Hematopoietic multipotent progenitor cell treated with erythropoietin and hydrocortisone succinate and interleukin-3 and kit ligand, for 17 days (in vitro differentiated cells): ENCODE measurements at places on chromosomes 3 and 15.

GRCh38 chr3:160401291-160402095 is 2.0 kb downstream of the SMC4 start:
- peak; percentile 55 for DNase-seq

DNA sequence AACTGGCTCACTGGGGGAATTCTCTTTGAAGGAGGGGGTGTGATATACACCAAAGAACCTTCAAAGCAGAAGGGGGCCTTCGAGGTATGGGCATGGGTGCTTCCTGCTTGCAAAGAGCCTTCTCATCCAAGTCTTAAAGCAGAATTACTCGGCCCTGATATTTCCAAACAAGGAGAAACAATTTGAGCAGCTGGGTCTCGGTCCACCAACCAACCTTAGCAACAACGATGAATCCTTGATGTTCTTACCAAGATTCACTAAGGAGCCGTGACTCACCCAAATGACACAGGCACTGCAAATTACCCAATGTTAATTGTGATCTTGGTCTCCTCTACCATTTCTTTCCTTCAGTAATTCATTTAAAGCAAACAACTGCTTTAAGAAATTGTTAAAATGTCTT is 7.7 kb downstream of the HOMER2 start:
- no peak for DNase-seq

DNA sequence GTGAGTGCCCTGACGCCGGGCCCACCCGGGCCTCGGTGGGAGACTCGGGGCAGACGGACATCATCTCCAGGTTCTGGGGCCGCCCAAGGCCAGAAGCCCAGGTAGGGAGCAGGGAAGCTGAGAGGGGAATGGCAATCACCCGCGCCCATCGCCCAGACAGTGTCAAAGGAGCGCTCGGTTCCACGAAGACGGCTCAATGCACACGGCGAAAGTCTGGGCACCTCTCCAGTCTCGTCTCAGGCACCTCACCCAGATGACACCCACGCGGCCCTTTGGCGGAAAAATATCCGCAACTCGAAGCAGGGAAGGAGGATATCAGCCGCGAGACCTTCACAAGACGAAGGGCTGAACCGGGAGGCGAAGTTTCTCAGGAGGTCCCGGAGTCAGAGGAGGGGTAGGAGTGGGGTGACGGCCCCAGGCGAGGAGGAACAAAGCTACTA is 916 bp downstream of the IL17RD start:
- no peak for DNase-seq

DNA sequence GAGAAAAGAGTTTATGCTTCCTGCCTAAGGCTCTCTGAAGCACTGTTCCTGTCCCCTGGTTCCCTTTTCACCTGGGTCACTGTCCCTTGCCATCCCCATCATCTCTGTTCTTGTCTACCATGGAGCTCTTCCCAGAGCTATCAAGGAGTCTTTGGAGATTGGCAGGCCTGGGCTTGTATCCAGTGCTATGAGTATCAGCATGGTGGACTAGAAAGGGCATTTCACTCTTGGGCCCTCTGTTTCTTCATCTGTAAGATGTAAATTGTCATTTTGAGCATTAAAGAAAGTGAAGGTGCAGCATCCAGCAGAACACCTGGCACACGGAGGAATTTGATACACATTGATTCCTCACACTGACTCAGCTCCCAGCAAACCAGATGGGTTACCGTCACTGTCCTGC is 388.2 kb downstream of the CACNA2D3 start:
- no peak for DNase-seq

DNA sequence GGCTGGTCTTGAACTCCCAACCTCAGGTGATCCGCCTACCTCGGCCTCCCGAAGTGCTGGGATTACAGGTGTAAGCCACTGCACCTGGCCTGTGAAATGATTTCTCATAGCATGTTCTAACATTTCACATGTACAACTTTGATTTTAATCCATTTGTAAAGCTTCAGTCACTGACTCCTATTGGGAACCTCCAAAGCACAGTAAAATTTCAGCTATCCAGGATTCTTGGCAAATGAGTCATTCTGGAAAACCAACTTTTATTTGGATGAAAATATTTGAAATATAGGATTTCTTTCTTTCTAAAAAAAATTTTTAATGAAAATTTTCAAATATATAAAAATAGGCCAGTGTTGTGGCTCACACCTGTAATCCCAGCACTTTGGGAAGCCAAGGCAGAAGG is 2.7 kb upstream of the LMAN1L start:
- DNase-seq = no peak

DNA sequence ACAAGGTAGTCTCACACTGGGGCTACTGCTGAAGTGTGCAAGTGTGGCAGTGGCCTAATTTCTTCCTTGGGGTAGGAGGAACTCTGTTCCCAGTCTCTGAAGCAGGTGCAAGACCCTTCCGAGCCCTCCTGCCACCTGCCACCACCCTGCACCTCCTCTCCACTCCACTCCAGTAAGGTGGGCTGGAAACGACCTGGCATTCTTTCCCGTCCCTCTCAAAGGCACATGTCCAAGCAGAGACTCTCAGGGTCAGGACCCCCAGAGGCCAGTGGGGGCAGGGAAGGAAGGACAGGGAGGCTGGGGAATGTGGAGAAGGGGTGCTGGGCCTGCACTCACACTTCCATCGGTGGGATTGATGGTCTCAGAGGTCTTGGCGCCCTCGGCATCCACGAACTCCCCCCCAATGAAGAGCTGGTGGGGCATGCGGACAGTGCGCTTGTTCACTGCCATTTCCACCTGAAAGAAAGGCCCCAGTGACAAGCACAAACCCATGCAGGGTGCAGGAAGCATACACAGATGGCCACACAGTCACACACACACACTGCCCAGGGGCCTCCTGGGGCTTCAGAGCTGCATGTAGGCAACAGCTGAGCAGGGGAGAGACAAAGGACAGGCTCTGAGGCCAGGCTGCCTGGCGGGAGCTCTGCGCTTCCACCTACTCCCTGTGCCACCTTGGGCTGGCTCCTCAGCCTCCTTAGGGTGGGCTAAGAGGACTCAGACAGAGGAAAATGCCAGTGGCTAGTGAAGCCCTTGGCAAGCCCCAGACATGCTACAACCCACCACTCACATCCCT is 43.8 kb downstream of the ALDH1L1 start:
- DNase-seq = no peak

GRCh38 chr3:67009716-67010115 is 11.6 kb downstream of the KBTBD8 start:
- DNase-seq = no peak

DNA sequence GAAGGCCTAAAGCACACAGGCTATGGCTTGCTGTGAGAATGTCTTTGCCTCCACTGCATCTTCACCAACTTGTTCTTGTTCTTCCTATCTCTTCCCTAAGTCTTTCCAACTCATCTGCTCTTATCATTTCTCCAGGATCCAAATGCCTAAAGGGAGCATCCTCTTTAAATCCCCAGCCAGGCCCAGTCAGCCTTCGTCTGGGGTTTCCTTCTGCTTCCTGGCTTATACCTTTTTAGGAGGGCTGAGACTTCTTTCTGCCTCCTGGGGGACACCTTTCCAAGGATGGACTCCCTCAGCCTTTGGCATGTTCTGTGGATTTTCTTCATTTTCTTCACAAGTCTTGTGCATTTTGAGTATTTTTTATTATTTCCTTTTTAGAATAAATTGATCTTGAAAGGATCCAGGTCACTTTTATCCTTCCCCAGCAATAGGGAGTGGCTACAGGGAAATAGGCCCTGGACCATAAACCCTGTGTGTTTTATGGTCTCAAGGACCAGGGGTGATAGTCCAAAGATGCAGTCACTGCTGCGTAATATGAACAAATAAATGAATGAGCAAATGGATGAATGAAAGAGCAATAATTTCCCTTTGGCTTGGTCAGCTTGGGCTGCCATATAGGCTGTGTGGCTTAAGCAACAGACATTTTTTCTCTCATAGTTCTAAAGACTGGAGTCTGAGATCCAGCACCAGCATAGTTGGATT is 122.1 kb upstream of the LRIG1 start:
- DNase-seq = no peak

GRCh38 chr3:44436181-44436580 is 41.3 kb downstream of the ZNF445 start:
- no peak for DNase-seq

GRCh38 chr15:95439922-95440376 is 890.6 kb upstream of the NR2F2 start:
- no peak for DNase-seq

- no peak for DNase-seq
These were observed 56.3 kb downstream of the ABI3BP start for GRCh38 chr3:100936931-100937330.

DNA sequence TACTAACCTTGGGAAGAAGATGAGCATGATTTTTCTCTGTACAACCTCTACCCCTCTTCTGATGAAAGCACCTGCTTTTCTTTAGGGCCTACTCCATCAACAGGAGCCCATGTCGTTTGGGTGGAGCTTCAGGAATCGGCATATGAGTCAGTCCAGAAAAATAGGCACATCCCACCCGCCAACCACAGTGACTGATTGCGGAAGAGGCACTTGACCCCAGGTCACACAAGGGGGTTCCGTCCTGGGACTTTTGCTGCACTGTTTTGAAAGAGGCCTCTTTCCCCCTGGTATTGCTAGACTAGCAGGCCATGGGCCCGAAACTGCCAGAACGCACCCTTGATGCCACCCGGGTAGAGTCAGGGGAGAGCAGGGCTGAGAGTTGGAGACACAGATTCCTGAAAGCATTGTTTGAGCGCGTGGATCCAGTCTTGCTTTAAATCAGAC is 19.3 kb upstream of the NRROS start:
- DNase-seq = no peak

DNA sequence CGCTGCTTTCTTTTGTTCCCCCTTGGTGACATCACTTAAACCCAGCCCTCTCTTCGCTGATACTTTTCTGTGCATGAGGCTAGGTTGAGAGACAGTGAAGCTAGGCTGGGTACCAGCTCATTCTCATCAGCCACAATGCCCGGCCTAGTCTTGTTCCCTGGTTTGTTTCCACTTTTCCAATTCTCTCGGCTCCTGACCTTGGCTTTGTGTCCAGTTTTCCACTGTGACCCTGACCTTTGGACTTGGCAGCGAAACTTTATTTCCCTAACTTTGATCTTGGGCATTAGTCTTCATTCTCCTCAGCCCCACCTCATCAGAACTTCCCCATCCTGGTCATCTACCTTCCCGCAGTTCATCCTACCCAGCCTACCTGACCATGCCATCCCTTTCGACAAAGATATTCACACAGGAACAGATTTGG is 908 bp upstream of the ADPGK start:
- no peak for DNase-seq

DNA sequence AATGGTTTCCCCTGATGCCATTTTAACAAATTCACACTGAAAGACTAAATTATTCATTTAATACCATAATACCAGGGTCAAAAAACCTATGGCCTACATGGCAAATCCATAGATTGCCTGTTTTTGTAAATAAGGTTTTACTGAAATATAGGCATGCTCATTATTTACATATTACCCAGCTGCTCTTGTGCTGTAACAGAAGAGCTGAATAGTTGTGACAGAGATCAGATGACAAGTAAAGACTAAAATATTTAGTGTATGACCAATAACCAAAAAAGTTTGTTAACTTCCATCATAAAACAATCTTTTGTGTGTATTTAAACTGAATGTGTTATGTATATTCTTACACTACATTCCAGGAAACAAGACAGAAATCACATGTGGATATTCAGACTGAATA is 60.2 kb downstream of the DENND4A start:
- DNase-seq = no peak

GRCh38 chr3:30269751-30270445 is 336.5 kb upstream of the TGFBR2 start:
- no peak for DNase-seq

DNA sequence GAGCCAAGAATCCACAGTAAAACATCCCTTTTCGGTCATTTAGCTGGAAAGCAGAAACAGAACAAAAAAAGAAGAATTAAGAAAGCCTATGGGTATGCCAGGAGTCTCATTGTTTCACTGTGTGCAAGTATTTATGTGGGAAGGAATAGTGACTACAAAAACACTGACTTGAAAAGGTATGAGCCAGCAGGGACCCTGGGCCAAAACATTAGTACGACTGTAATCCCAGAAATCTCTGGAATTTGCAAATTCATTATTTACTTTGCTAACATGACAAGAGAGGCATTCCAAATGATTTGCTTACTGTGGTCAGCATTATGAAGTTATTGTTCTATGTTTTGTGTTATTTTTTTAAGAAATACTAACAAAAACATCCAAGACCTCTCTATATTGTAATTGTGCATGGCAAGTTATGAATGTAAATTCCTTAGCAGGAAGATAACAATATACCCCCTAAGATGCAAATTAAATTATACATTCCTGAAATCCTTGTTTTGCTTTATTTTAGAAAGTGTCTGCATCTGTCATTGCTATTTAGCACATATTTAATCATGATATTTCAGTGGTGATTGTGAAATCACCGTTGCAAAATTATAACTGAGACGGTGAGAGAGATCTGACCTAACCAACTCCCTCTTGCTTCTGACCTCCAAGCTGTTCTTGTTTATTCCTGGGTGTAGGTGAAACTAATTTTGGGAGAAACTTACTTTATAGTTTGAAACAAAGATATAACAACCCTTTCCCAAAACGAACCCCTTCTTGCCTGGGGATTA is 299.2 kb downstream of the ZPLD1 start:
- no peak for DNase-seq

- no peak for DNase-seq
These were observed 120.3 kb downstream of the CLSTN2 start for GRCh38 chr3:140055092-140055791.

GRCh38 chr3:129812589-129812988 is 80.9 kb downstream of the TMCC1 start:
- no peak for DNase-seq

DNA sequence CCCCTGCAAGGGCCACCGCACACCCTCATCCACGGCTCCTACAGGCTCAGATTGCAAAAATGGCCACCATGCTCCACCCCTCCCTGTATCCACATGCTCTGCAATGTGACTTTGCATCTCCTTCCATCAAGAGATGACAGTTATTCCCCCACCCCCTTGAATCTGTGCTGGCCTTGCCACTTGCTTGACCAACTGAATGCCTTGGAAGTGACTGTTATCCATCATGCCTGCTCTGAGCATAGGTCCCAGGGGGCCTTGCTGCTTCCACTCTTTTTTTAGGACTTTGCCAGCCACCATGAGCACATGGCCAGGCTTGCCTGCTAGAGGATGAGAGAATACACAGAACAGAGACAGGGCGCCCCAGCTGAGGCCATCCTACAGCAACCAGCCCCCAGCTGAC is 13.6 kb downstream of the HAPLN3 start:
- DNase-seq = no peak

- DNase-seq = no peak
These were observed 4.9 kb downstream of the MNS1 start for GRCh38 chr15:56460071-56460470.

DNA sequence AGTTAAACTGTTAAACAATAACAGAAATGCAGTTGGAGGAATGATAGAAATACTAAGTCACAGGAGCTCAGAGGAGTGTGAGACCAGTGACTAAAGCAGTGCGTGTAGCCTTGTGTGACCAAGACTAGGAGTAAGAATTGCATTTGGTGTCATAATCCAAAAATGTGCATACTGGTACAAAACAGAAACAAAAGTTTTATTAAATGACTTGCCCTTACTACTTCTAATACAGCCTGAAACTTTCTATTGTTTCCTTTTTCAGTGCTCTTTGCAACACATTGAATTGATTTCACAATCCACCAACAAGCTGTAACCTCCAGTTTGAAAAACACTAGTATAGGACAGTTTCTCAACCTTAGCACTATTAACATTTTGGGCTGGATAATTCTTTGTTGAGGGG is 17.1 kb downstream of the SNX1 start:
- DNase-seq = no peak

- no peak for DNase-seq
These were observed 4.4 kb downstream of the CHCHD4 start for GRCh38 chr3:14120111-14120920.

- no peak for DNase-seq
These were observed 32.0 kb downstream of the ATG7 start for GRCh38 chr3:11304175-11304574.
